ENCODE measurements at places on chromosomes 11 and 22. TPM values are rescaled to one million over a fixed set of nuclear protein-coding genes. Genes with fewer than 3 reads are reported as not detected.

- no peaks in the 10 kb centered on the region for H3K4me1 ChIP-seq
- no peak overlapping the region for H3K27ac ChIP-seq
- no peak for DNase-seq
- H3K36me3 ChIP-seq: peaks cover 46% of the 10 kb centered on the region
- no peaks in the 10 kb centered on the region for H3K27me3 ChIP-seq
Measured at GRCh38 chr11:253886-254270, 17.1 kb downstream of the PSMD13 start.

DNA sequence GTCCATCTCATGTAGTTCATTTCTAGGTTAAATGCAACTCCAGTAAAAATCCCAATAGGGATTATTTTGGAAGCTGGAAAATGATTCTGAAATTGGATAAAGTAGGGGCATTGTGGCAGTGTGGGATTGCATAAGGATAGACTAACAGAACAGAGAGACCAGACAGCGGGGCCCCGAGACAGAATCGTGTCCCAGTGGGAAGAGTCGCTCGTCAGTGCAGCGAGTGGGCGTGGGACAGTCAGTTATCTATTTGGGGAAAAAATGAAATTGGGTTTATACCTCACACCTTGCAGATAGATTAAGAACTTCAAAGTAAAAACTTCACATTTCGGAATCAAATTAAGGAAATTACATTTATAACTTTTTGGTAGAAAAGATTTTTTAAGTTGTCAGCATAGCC is 10.6 kb downstream of the SART1 start:
- no peak overlapping the region for H3K4me3 ChIP-seq
- DNase-seq: no peak
- H3K27ac ChIP-seq: no peak overlapping the region
- H3K36me3 ChIP-seq: peaks cover 75% of the 10 kb centered on the region
- no peaks in the 10 kb centered on the region for H3K27me3 ChIP-seq

The PDXP gene
- total RNA-seq: 25.0 TPM

The SMC1B gene
- total RNA-seq: 0.19 TPM

The ZNF280A gene
- 0.05 TPM for total RNA-seq
